ENCODE measurements at places on chromosomes 5 and 9. TPM values are rescaled to one million over a fixed set of nuclear protein-coding genes. Genes with fewer than 3 reads are reported as not detected.

The TMC1 gene
- 0.55 TPM for polyA plus RNA-seq

The TLR4 gene
- 10.7 TPM for polyA plus RNA-seq

The CLTB gene
- 45.8 TPM for polyA plus RNA-seq

The GNA14 gene
- polyA plus RNA-seq, result 15.1 TPM

The FGF10 gene
- 7.5 TPM for polyA plus RNA-seq

The CNTLN gene
- polyA plus RNA-seq, result 14.9 TPM

The RPL35 gene
- polyA plus RNA-seq, result 776 TPM

The NUTM2G gene
- 0.24 TPM for polyA plus RNA-seq

The RGS7BP gene
- 7.5 TPM for polyA plus RNA-seq

The CER1 gene
- polyA plus RNA-seq, result 0.29 TPM

The MARCOL gene
- polyA plus RNA-seq, result not detected

The MGAT4B gene
- polyA plus RNA-seq, result 171 TPM
